ENCODE measurements at places on chromosomes 3 and 15. TPM values are rescaled to one million over a fixed set of nuclear protein-coding genes. Genes with fewer than 3 reads are reported as not detected.
A peak's percentile ranks its signal among the peaks of the same experiment; 100 is the strongest.

Gene DAZL
- total RNA-seq: not detected

- DNase-seq: peak; percentile 50
Observed at GRCh38 chr15:43769584-43770228, 7.1 kb downstream of the ELL3 start.

DNA sequence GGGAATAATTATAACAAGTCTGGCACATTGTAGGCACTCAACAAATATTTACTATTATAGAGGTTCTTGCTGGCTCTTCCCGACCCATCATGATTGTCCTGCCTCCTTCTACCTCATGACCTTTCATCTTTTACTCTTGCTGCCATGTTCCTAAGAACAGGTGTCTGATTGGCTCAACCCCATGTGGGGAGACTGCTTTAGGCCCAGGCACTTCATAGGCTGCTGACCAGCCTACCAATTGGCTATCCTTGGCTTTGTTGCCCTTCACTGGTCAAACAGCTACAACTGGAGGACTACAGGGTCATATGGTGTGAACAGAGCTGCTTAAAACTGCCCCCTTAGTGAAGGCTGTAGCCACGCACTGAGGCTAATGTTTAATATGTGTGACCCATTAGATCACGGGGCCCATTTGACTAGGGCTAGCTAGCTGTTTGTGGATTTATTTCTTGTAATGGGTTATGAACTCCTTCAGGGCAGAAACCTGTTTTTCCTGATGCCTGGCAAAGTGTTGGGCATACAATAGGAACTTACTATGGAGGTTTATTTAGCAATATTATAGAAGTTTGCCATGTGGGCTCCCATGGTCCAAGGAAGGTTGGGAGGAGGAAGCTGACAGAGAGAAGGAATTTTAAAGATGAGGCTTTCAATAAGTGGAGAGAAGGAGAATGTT, 239.9 kb upstream of the TBC1D5 start:
- no peak for DNase-seq

Gene NTRK3
- total RNA-seq: not detected

GRCh38 chr3:43222590-43222989, 63.8 kb upstream of the SNRK start:
- DNase-seq: no peak

DNA sequence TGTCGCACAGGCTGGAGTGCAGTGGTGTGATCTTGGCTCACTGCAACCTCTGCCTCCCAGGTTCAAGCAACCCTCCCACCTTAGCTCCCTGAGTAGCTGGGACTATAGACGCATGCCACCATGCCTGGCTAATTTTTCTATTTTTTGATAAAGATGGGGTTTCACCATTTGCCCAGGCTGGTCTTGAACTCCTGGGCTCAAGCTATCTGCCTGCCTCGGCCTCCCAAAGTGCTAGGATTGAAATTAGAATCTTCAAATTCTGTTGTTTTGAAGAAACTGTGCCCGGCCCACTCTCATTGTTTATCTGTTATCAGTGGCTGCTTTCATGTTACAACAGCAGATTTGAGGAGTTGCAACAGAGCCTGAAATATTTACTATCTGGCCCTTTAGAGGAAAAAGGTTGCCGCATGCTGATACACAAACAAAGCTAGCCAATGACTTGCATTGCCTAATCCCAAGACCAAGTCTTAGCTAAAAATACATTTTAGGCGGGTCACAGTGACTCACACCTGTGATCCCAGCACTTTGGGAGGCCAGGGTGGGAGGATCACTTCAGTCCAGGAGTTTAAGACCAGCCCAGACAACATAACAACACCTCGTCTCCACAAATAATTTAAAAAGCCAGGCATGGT, 43.2 kb upstream of the PPP4R2 start:
- peak; percentile 95 for DNase-seq

DNA sequence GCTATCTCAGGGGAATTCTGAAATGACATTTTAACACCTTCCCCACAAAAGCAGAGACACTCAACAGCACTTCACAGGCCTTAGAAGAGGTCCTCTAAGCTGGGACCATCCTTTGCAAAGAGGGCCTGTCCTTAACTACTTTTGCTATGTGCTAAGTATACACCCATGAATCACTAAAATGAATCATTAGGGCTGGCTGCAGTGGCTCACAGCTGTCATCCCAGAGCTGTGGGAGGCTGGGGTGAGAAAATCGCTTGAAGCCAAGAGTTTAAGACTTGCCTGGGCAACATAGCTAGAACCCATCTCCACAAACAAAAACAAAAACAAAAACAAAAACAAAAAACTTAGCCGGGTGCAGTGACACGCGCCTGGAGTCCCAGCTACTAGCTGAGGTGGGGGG, 53.9 kb upstream of the MELTF start:
- no peak for DNase-seq

DNA sequence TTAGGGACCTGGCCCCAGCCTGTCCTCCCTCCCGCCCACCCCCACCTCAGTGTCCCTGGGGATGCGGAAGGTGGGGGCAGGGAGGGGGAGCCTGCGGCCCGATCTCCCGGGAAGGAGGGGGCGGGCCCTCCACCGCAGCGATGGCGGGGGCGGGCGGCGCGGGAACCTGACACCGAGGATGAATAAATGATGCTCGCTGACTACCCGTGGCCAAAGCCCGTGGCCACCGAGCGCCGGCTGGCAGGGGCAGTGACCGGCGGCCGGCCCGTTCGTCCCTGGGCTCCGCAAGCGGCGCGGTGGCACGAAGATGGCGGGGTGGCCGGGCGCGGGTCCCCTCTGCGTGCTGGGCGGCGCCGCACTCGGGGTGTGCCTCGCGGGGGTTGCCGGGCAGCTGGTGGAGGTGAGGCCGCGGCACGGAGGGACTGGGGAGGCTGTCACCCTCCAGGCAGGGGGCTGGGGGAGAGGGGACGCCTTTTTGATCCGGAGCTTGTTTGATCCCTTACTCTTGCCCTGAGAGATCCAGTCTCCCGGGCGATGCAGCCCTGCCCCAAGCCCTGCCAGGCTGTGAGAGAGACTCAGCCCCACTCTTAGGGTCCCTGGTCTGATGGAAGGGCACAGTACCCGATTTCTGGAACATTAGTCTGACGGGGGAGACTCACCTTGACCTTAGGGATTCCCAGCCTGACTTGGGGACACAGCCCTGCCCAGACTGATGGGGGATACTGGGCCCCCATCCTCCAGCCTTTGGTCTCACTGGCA, at the start of gene TMIE:
Gene TMIE (plus strand): TSS at position 212 of the 759 bp plus-strand sequence. CDS start 96 bp downstream, at position 308.
- no peak for DNase-seq

Gene RTP4
- 0.62 TPM for total RNA-seq

DNA sequence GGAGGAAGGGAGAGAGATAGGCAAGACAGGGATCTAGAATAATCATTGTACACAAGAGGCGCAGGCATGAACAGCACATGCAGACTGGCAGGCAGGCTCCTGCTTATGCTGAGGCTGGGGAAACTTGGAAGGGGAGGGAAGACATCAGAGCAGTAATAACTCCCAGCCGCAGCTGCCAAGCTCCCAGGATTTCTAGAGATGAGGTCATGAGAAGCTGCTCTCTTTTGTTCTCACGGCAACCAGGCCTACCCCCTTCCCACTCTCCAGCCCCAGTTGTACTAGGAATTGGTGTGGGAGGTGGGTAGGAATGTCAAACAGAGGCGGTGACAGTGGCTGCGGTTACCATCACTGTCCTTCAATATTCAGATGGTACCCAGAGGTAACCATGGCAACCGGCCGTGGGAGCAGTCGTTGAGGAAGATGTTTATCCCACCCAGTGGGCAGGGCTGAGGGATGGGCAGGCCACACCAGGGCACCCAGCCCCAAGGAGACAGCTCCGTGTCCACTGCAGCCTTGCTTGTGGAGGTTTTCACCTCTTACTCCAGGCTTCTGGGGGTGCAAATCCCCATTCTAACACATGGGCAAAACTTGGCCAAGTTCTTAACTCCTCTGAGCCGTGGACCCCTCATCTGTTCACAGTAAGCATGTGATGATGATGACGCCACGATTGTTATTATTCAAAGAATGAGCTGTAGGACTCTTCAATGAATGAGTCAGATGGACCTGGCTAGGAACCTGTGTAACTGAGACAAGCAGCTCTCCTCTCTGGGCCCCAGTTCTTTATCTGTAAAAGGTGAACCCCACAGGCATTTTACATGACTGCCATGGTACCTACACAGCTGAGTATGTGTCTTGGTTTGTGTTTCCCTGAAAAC, 360.8 kb upstream of the PROK2 start:
- no peak for DNase-seq

Gene ZIC1
- not detected for total RNA-seq

DNA sequence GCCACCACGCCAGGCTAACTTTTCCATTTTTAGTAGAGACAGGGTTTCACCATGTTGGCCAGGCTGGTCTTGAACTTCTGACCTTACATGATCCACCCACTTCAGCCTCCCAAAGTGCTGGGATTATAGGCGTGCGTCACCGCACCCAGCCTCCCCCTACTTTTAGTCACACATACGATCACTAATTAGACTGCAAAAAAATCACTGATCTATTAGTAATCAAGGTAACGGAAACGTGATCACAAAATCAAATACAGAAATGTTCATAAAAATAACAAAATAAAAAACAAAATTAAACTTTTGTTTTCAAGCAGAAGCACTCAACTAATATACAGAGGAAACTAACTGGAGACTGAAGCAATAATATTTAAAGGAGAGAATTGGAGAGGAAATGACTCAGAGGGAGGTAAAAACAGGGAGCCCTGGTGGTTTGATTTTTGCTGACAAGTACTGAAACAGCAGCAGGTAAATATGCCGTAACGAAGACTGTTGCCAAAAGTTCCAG, 4.6 kb downstream of the WDR53 start:
- no peak for DNase-seq

Gene XCR1
- total RNA-seq: not detected

- DNase-seq: no peak
Observed at GRCh38 chr3:30122359-30122758, 484.0 kb upstream of the TGFBR2 start.

Gene GHRL
- total RNA-seq: 0.09 TPM

Gene AADACL2
- not detected for total RNA-seq

DNA sequence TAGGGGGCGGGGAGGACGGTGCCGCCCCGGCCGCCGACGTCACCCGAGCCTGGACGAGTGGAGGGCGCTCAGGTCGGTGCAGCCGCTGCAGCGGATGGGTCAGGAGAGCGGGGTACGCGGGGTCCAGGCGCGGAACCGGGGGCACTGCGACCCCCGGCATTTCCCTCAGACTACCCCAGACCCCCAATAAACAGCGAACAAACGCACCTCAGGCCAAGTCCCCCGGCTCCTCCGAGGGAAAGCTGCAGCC, 78.9 kb downstream of the IQSEC1 start:
- no peak for DNase-seq

DNA sequence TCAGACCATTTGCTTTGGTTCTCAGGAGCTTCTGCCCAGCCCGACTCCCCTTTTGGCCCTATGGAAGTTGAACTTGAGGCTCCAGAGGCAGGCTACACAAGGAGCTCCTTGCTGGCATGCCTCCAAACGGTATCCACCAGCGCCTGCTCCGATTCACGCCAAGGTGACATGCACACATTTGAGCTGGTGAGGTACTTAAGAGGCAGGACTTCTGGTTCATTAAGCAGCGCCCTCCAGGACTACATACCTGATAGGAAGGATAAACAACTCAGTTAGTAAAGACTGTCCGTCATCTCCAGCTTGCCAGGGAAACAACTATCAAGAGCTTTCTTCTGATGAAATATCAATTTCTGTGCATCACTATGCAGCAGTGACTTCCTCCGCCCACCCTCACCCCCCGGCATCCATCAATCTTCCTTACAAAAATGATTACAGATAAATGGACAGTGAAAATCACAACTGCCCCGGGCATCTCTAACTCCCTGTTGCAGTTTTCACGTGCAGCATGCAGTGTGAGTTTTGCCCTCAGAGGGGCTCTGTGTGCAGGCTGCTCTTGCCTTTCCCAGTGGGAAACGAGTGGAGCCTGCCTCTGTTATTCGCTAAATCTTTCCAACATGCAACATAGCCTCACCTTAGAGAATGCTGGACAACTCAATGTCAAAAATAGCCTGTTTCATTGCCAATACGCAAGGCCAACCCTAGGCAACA, 122.9 kb downstream of the ARRDC4 start:
- DNase-seq: no peak

DNA sequence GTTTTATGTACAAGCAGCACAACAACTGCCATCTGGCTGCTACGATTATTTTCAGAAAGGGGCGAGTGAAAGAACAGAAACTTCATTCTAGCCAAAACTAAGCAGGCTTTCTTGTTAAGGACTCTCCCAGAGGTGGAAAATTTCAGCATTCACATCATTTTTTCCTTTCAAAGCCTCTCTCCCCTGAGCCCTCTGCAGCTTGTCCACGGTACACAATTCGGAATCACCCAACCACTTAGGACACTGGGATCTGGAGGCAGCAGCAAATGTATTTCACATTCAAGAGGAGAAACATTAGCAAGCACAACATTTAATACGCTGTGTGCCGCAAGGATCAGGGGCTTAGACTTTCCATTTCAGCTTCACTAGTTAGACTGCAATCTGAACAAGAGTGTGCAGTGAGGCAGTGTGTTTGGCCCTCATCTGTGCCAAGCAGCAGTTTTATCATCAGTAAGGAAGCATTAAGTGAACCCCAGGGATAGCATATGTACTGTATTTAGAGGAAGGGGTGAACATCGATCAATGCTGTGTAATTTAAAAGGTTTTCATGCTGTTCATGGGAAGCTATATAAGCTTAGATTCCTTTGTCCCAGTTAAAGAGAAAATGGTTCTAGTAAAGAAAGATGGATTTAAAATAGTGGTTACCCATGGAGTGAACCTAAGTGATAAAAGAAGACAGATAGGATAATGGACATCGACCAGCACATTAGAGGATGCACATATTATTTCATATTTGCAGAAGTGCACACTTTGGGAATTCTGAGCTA, 504.9 kb downstream of the TBL1XR1 start:
- DNase-seq: no peak

DNA sequence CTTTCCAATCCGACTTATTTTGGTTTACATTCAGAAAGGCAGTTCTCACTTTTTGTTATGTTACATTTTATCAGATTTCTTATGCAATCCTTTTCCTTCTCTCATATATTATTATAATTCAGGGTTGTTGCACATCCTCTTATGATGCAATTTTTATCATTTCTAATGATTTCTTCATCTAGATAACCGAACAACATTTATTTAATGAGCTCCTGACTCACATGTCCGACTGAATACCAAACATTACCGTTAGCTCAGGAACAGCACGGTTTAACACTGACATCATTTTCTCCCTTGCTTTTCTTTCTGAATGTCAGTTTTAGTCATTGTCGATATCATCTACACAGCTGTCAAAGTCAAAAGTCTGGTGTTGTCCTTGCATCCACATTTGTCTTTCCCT, 199.2 kb downstream of the BCHE start:
- no peak for DNase-seq

DNA sequence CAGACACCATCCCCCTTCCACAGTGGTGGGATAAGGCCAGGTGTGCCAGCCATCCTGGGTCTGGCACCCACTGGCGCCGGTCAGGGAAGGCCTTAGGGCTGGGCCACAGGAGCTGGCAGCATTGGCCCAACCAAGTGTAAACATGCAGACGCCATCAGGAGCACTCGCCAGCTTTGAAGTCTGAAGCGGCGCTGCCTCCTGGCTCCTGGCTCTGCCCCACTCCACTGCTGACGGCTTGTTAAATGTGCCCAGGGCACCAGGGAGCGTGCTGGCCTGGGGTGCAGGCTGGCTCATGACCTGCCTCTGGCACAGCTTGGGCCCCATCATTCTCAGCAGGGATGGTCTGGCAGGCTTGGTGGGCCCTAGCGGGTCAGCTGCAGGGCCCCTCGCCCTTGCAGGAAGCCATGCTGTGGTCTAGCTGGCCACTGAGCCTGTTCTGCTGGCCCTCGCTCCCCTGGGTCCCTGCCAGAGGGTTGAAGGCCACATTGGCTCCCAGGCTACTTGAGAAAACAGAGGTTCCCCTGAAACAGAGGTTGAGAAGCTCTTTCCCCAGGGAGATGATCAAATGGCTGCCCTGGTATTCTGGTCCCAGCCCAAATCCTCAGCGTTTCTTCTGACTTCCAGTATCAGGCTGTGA, 116.6 kb downstream of the DNAJB8 start:
- DNase-seq: no peak
